Activated CD8-positive, alpha-beta T cell treated with anti-CD3 and anti-CD28 coated beads, Interleukin-2, amount 10 ng/mL, durations not matched to agents 7 days and 5 days (primary cell): ENCODE measurements at places on chromosomes 5 and 9. TPM values are rescaled to one million over a fixed set of nuclear protein-coding genes. Genes with fewer than 3 reads are reported as not detected.

DNA sequence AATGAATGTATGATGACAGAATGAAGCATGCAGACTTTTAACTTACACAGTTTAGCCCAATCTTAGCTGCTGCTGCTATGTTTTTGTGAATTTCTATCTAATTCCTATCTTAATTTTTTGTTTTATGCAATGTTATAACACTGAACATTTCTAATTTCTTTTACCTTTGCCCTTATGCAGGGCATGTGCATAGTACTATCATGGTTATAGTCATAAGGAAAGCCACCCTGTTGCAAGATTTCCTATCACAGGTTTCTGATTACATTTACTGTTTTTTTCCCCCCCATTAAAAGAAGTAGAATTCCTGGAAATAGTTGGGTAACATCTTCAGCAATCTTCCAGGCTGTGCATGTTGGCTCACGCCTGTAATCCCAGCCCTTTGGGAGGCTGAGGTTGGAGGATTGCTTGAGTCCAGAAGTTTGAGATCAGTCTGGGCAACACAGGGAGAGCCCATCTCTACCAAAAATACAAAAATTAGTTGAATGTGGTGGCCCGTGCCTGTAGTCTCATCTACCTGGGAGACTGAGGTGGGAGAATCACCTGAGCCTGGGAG is 164.4 kb downstream of the KDM4C start:
- H3K27me3 ChIP-seq: no peaks in the 10 kb centered on the region
- DNase-seq: no peak
- no peak overlapping the region for H3K4me3 ChIP-seq
- H3K36me3 ChIP-seq: peaks cover 26% of the 10 kb centered on the region

GRCh38 chr5:136202469-136203205 is 9.7 kb upstream of the SMIM32 start:
- H3K27ac ChIP-seq: no peak overlapping the region
- no peaks in the 10 kb centered on the region for H3K36me3 ChIP-seq
- no peak overlapping the region for H3K4me3 ChIP-seq
- peaks cover 15% of the 10 kb centered on the region for H3K27me3 ChIP-seq
- no peaks in the 10 kb centered on the region for H3K4me1 ChIP-seq

- no peak overlapping the region for H3K27ac ChIP-seq
- no peak for DNase-seq
- no peaks in the 10 kb centered on the region for H3K27me3 ChIP-seq
These were observed 476.6 kb upstream of the WWC1 start for GRCh38 chr5:167814828-167815227.

DNA sequence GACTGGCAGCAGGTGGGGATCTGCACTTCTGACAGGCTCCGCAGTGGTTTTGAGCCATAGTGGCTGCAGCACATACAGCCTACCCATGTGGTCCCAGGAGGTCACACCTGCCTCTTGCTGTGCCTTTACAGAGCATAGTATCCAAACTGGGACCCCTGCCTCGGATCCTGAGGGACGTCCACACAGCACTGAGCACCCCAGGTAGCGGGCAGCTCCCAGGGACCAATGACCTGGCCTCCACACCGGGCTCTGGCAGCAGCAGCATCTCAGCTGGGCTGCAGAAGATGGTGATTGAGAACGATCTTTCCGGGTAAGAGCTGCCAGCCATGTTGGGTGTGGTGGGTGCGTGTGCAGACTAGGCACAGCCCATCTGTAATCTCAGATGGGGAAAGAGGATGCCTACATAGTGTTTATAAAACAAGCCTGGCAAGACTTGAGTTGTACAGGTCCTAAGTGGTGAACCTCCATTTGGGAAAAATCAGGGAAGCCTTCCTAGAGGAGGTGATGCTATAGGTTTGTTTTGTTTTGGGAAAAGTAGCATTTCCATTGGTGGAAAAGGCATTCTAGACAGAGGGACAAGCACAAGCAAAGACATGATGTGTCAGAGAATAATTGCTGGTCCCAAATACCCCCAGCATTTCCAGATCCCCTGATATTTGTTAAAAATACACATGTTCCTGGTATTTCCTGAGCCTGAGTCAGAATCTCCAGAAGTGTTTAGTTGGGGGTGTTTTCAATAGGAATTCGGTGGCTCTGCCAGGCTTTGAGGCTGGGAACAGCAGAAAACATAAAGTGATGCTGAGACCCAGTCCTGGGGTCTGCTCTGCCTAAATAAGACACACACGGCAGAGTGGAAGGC is 119.2 kb downstream of the DAB2IP start:
- H3K27ac ChIP-seq: no peak overlapping the region
- H3K36me3 ChIP-seq: no peaks in the 10 kb centered on the region
- no peaks in the 10 kb centered on the region for H3K4me1 ChIP-seq
- no peak for DNase-seq
- H3K27me3 ChIP-seq: no peaks in the 10 kb centered on the region
- H3K4me3 ChIP-seq: no peak overlapping the region

DNA sequence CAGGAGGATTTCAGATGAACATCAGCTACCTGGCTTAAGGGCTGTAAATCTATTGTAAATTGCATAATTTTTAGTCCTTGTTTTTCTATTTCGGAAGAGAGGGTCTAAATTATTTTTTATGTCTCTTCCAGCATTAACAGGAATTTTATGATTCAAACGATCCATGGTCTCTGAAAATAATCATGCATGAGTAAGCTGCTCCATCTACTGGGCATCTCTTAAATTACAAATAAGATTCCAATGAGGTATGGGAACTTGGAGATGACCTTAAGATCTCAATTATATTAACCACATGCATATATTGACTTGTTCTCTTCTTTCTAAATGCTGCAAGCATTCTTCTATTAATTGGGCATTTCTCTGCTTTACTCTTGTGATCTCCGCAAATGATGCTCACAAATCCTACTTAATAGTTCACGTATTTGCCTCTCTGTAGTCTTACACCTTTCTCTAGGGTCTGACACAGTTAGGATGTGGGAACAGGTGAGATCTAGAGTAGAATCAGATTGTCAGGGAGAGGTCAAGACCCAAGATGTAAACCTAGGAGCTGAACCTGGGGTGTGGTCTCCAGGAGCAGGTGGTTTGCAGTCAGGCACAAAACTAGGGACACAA is 86.9 kb downstream of the NUDT12 start:
- no peaks in the 10 kb centered on the region for H3K36me3 ChIP-seq
- no peak overlapping the region for H3K27ac ChIP-seq
- H3K4me3 ChIP-seq: no peak overlapping the region
- no peak for DNase-seq
- no peaks in the 10 kb centered on the region for H3K4me1 ChIP-seq
- peaks cover 16% of the 10 kb centered on the region for H3K27me3 ChIP-seq

DNA sequence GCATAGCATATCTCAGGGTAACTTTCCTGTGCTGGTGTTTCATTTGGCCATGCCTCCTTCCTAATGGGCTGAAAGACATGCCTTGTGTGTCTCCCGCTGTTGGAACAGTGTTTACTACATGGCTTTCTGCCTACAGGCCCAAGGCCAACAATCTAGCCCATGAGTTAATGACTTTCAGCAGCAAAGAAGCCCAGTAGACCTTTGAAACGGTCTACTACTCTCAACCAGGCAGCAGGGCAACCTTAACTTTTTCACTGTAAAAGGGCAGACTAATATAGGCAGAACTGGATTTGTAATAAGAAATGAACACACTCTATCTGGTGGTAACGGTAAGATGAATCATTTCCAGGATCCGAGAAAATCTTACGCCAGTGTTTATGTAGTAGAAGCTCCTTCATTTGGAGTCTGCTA is 21.0 kb downstream of the C5orf15 start:
- no peak for DNase-seq
- H3K4me3 ChIP-seq: no peak overlapping the region
- H3K4me1 ChIP-seq: no peaks in the 10 kb centered on the region
- H3K36me3 ChIP-seq: no peaks in the 10 kb centered on the region
- peaks cover 2% of the 10 kb centered on the region for H3K27me3 ChIP-seq

GRCh38 chr5:168585119-168585856 is 6.1 kb upstream of the PANK3 start:
- H3K27me3 ChIP-seq: peaks cover 14% of the 10 kb centered on the region
- peaks cover 6% of the 10 kb centered on the region for H3K4me1 ChIP-seq
- no peak for DNase-seq
- H3K4me3 ChIP-seq: no peak overlapping the region

- no peaks in the 10 kb centered on the region for H3K4me1 ChIP-seq
- no peak for DNase-seq
These were observed 138.1 kb downstream of the YIPF5 start for GRCh38 chr5:144032375-144032774.

GRCh38 chr9:70802758-70803436 is 318.5 kb downstream of the TRPM3 start:
- no peaks in the 10 kb centered on the region for H3K27me3 ChIP-seq
- no peaks in the 10 kb centered on the region for H3K4me1 ChIP-seq
- H3K27ac ChIP-seq: no peak overlapping the region

DNA sequence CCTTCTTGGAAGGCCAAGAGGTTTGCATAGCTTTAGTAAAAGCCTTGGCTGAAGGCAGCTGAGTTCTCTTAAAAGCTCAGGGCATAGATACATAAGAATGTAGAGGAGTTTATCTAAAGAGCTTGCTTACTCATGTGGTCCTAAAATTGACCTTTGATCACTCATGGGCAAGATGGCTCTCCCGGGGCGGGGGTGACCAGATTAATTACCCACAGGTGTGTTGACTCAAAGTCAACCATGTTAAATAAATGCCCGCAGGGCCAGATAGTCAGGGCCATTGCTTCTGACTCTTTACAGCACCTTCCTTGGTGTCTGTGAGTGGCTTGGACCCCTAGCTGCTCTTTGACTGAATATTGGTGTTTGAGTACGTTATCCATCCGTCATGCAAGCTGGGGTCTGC is 33.1 kb upstream of the GHR start:
- H3K4me1 ChIP-seq: no peaks in the 10 kb centered on the region
- H3K27me3 ChIP-seq: no peaks in the 10 kb centered on the region
- no peak for DNase-seq
- no peak overlapping the region for H3K27ac ChIP-seq
- no peaks in the 10 kb centered on the region for H3K36me3 ChIP-seq
- H3K4me3 ChIP-seq: no peak overlapping the region

- no peak overlapping the region for H3K4me3 ChIP-seq
- no peak for DNase-seq
- no peaks in the 10 kb centered on the region for H3K36me3 ChIP-seq
- H3K27ac ChIP-seq: no peak overlapping the region
These were observed 9.4 kb upstream of the CCL28 start for GRCh38 chr5:43421450-43422133.

LECT2 gene
- not detected for total RNA-seq
